ENCODE measurements at places on chromosomes 3 and 15.

DNA sequence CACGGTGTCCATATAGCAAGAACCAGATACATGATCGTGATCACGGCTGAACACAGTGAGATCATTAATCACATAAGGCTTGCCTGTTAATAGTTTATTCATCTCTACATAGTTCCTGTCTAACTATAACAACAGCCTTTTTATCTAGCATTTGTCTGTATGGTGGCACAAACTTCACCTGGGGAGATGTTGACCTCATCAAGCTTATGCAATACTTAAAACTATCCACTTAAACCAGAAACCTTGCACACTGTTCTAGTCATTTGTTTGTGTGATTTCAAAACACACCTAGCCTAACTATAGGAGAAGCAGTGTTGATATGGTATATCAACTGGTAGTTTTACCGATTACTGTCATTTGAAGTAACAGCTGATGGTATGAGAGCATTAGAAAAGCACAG, 124.8 kb downstream of the VPS13C start:
- DNase-seq, result no peak

GRCh38 chr15:45386974-45387373, 8.6 kb upstream of the GATM start:
- no peak for DNase-seq

DNA sequence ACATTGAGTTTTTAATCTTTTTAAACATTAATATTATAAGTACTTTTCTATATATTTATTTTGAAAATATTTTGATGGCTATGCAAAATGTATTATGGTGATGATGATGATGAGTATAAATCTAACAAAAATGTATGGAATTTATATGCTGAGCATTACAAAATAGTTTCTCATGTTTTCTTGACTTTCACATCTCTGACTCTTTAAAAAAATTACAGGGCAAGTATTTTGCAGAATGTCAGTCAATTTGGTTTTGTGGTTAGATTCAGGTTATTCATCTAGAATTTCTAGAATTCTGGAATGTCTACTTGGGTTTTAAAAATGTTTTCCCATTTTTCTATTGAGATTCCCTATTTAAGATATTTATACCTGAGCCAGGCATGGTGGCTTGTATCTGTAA, 41.7 kb upstream of the ANP32A start:
- no peak for DNase-seq

GRCh38 chr15:89898614-89899294, 5.0 kb upstream of the AP3S2 start:
- peak; percentile 21 for DNase-seq

DNA sequence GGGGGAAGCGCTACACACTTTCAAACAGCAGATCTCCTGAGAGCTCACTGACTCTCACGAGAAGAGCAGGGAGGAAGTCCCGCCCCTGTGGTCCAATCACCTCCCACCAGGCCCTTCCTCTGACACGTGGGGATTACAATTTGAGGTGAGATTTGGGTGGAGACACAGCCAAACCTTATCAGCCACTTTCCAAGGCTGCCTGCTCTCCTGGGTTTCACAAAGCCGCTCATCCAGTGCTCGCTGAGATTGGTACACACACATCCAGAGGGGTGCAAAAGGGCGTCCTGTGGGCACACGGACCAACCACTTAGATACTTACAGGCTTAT, 23.1 kb downstream of the XXYLT1 start:
- no peak for DNase-seq

- no peak for DNase-seq
Observed at GRCh38 chr3:187519428-187519890, 150.7 kb downstream of the SST start.

DNA sequence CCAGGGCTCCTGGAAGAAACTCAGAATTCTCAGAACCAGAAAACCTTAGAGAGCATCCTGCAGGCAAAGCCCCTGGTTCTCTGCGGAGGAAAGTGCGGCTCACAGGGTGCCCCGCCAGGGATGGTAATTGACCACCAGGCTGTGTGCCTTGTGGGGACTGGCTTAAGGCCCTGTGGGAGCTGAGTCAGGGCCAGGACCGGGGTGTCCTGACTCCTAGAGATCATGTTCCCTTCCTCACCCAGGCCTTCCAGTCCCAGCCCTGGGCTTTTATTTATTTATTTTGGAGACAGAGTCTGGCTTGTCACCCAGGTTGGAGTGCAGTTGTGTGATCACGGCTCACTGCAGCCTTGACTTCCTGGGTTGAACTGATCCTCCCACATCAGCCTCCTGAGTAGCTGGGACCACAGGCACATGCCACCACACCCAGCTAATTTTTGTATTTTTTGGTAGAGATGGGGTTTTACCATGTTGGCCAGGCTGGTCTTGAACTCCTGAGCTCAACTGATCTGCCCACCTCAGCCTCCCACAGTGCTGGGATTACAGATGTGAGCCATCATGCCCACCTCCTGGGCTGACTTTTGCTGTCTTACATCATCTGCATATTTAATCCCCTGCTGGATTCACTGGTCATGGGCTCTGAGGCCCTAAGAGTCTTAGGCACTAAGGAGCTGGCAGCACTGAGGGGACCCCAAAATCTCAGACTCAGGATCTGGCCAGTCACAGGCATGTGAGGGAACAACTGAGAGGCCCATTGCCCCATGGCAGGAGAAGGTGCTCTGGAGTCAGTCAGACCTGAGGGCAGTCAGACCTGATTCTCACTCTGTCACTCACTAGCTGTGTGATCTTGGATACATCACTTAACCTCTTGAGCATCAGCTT, 20.4 kb upstream of the LAMP3 start:
- no peak for DNase-seq

- no peak for DNase-seq
Observed at GRCh38 chr15:49282366-49282765, 112.3 kb downstream of the GALK2 start.

- no peak for DNase-seq
Observed at GRCh38 chr3:144242747-144243146, 271.1 kb downstream of the DIPK2A start.

GRCh38 chr3:145557405-145557804, 603.6 kb downstream of the PLOD2 start:
- no peak for DNase-seq

GRCh38 chr3:23161896-23162570, 41.1 kb upstream of the UBE2E2 start:
- no peak for DNase-seq

GRCh38 chr15:99842071-99842470, 108.8 kb upstream of the LYSMD4 start:
- DNase-seq, result no peak

- no peak for DNase-seq
Observed at GRCh38 chr15:96171853-96172296, 158.6 kb upstream of the NR2F2 start.

DNA sequence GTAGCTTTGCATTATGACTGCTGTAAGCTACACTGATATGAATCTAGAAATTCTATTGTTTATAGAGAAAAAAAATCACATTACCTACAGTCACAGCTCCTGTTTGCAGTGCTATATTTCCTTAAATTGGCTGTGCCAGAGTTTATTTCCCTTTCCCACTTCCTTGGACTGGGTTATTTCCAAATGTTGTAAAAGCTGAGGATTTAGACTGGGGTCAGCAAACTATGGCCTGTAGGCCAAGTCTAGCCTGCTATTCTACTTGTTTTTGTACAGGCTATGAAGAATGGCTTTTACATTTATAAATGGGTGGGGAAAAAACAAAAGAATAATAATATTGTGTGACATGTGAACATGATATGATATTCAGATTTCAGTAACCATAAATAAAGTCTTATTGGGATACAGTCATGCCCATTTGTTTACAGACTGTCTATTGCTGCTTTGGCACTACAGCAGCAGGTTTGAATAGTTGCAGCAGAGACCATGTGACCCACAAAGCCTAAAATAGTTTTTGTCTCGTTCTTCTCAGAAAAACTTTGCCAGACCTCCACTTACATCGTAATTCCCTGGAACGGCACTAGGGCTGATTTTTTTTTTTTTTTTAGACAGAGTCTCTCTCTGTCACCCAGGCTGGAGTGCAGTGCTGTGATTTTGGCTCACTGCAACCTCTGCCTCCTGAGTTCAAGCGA, 7.8 kb downstream of the GLDN start:
- no peak for DNase-seq

GRCh38 chr15:99019558-99020540, 12.3 kb upstream of the PGPEP1L start:
- no peak for DNase-seq

GRCh38 chr3:172520301-172520831, 2.9 kb downstream of the TNFSF10 start:
- no peak for DNase-seq

DNA sequence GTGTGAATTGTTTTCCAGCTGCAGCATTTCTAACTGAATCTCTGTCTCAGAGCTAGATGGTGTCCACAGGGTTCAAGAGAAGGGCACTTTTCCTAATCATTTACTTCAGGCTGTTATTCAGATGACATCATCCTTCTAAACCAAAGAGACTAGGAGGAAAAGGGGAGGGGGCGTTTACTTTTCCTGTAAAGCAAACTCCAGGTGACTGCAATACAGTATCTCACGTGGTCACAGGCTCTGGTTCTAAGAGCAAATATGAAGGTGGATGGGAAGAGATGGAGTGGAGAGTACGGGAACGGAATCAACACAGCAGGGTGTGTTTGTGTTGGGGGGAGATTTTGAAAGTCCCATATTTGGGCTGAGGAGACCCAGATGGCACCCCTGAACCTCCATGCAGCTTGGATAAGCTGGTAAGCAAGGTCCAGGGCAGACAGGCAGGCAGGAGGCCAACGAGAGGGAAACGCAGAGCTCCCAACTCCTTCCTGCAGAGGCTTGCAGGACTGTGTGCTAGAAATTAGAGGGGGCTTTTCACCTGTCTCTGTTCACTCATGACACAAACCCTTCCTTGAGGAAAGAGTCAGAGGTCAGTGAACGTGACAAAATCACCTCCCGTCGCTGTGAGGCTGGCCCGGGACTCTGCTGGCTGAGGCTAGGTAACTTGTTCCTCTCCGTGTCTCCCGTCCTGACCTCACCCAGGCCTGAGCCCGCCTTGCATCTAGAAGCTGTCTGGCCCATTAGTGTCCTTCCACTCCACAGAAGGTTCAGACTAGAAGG, 151.2 kb downstream of the OPA1 start:
- DNase-seq, result no peak

GRCh38 chr3:100424261-100424660, 22.9 kb downstream of the LNP1 start:
- no peak for DNase-seq

- no peak for DNase-seq
Observed at GRCh38 chr3:8421267-8421666, 80.4 kb upstream of the LMCD1 start.

GRCh38 chr3:56366641-56367162, 101.6 kb downstream of the ERC2 start:
- no peak for DNase-seq

DNA sequence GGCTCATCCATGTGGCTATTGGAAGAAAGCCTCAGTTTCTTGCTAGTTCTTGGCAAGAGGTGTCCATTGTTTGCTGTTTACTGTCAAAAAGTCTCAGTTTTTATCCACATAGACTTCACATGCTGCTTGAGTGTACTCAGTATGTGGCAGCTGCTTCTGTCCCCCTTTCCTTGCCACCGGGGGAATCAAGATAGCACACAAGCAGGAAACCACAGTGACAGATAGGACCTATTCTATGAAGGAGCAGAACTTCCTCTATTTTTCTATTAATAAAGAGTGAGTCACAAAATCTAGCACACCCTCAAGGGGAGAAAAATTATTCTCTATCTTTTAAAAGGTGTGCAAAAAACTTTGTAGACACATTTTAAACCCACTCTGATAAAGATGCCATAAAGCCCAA, 121.4 kb upstream of the GMNC start:
- no peak for DNase-seq

- no peak for DNase-seq
Observed at GRCh38 chr3:188728371-188728896, 443.3 kb upstream of the TPRG1 start.
